ENCODE measurements at places on chromosomes 7 and 10. TPM values are rescaled to one million over a fixed set of nuclear protein-coding genes. Genes with fewer than 3 reads are reported as not detected.

SLC18A3 gene
- total RNA-seq: not detected

DNA sequence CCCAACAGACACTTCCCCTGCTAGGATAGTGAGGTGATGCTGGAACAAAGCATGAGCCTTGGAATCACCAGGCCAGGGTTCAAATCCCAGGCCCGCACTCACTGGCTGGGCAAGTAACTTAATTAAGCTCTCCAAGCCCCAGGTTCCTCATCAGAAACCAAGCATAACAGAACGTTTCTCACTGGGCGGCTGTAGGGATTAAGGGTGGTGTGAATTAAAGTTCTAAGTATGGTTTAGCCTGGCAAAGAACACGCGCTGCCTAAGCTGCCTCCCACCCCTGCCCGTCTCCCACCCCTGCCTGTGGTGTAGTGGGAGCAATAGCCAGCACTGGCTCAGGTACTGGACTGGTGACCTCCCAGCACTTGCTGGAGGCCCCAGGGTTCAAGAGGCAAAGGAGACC is 5.6 kb downstream of the SLC4A2 start:
- H3K4me3 ChIP-seq: no peak overlapping the region
- no peak for DNase-seq
- no peaks in the 10 kb centered on the region for H3K27me3 ChIP-seq

DNA sequence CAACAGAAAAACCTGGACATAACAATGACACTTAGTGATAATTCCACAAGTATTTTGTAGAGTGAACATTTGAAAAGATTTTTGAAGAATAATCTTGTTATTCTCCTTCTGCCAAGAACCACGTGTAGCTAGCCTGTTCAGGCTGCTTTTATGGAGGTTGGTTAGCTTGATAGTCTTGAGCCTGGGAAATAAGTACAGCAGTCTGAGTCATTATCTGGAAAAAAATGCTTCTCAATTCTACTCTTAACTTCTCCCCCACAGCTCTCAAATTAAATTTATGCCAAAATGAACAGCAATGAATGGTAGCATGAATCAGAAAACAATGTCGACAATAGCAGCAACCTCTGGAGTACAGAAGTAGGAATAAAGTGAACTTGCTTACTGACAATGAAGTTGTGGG is 63.2 kb downstream of the GPR37 start:
- H3K27me3 ChIP-seq: no peaks in the 10 kb centered on the region
- no peak for DNase-seq

MSS51 gene
- 2.4 TPM for total RNA-seq

DNA sequence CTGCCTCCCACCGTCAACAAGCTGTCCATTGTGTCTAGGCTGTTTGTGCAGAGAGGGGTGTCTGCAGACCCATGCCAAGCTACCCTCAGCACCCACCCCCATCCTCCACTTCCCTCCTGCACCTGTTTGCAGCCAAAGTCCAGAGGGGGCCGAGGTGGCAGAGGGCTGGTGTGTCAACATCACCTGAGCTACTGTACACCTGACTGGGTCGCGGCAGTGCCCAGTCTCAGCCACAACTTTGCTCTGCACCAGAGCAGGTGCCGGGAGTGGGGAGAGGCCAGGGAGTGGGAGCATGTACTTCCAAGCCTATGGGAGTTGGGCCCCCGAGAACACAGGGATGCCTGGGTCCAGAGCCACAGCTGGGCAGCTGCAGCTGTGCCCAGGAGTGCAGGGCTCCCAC is 93.1 kb downstream of the AUTS2 start:
- H3K27me3 ChIP-seq: no peaks in the 10 kb centered on the region
- no peak for DNase-seq
- H3K4me1 ChIP-seq: no peaks in the 10 kb centered on the region
- no peak overlapping the region for H3K27ac ChIP-seq
- no peak overlapping the region for H3K4me3 ChIP-seq

ORC5 gene
- total RNA-seq: 18.4 TPM

- DNase-seq: no peak
- H3K4me3 ChIP-seq: no peak overlapping the region
- H3K27me3 ChIP-seq: no peaks in the 10 kb centered on the region
- no peaks in the 10 kb centered on the region for H3K4me1 ChIP-seq
- no peaks in the 10 kb centered on the region for H3K36me3 ChIP-seq
- H3K27ac ChIP-seq: no peak overlapping the region
Measured at GRCh38 chr10:19931894-19932590, 115.8 kb downstream of the PLXDC2 start.

GRCh38 chr10:88800152-88801125 is 2.1 kb upstream of the LIPM start:
- H3K4me1 ChIP-seq: no peaks in the 10 kb centered on the region
- DNase-seq: no peak
- H3K36me3 ChIP-seq: no peaks in the 10 kb centered on the region
- no peak overlapping the region for H3K4me3 ChIP-seq

GIMAP4 gene
- total RNA-seq: 61.4 TPM

KMT2C gene
- total RNA-seq: 102 TPM

DNA sequence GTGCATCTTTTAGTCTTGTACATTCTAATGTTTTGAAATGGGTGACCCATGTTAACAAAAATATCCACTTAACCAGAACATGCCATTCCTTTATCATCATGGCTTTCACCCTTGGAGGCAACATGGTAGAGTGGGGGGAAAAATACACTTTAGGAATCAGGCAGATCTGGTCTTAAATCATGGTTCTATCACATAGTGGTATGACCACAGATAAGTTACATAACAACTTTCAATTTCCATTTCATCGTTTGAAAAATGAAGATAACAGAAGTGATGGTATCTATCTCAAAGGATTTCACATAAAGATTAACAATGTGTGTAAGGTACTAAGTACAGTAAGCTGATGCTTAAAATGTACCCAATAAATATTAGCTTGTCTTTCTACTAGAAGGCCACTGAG is 19.0 kb downstream of the TMEM168 start:
- H3K4me1 ChIP-seq: no peaks in the 10 kb centered on the region
- no peaks in the 10 kb centered on the region for H3K27me3 ChIP-seq
- DNase-seq: no peak
- no peaks in the 10 kb centered on the region for H3K36me3 ChIP-seq
- H3K4me3 ChIP-seq: no peak overlapping the region

DNA sequence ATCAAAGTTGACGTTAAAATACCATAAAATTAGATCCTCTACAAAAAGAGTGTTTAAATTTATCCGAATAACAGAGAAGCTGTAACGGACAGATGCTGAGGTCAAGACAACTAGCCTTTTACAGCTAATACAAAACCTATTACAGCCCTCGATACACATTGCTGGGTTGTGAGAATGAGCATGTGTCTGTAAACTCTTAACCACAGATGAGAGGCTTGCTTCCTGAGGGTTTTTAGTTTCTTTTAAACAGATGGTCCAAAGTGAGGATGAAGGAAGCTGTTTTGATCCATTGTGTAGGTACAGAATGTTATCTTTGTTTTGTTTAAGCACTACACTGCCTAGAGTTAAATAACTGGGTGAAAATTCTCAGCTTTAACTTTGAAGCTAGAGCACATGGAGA is 578.2 kb downstream of the PARD3 start:
- no peaks in the 10 kb centered on the region for H3K27me3 ChIP-seq
- no peaks in the 10 kb centered on the region for H3K36me3 ChIP-seq
- no peak overlapping the region for H3K4me3 ChIP-seq

FGL2 gene
- 96.9 TPM for total RNA-seq

DNA sequence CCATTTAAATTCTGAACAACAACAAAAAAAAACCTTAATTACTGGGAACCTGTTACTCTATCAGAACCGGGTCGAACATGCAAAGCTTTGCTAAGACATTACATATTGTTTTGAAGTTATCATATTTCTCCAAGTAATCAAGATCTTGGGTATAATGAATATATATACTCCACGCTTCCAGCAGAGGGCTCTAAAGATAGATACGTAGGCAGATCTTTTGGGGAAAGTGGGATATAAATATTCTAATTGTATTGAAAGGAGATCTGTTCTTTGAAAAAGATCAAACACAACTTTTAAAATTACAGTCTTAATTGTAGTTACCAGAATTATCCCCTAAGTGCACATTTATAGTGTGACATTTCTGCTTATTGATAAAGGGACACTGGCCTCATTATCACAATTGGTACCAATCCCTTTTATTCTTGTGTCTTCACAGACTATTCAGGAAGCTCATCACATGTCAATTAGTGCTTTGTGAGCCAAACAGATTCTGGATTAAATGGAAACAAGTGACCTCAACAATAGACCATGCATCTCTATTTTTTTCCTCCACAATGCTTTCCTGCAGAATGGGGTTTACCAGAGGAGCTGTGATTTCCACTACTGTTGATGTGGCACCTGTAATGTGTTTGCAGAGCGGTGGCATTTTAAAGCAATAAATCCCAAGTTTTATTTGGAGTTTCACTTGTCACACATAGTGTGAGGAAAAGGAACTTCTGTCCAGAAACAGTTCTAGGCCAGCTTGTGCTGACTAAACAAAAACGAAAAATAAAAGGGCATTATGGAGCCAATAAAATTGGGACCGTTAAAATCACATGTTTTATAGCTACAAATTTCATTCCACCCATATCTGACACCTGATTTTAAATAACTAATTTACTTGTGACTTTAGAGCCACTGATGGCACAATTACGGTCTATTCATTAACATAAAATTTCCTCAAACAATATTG is 122.4 kb downstream of the CTTNBP2 start:
- peak; percentile 24 for DNase-seq
- no peaks in the 10 kb centered on the region for H3K4me1 ChIP-seq
- no peak overlapping the region for H3K4me3 ChIP-seq
- no peaks in the 10 kb centered on the region for H3K36me3 ChIP-seq
- H3K27ac ChIP-seq: no peak overlapping the region

GRCh38 chr7:151814400-151815009 is 62.4 kb downstream of the PRKAG2 start:
- no peaks in the 10 kb centered on the region for H3K36me3 ChIP-seq
- DNase-seq: peak; percentile 66
- no peak overlapping the region for H3K27ac ChIP-seq

FAM25C gene
- not detected for total RNA-seq

DNA sequence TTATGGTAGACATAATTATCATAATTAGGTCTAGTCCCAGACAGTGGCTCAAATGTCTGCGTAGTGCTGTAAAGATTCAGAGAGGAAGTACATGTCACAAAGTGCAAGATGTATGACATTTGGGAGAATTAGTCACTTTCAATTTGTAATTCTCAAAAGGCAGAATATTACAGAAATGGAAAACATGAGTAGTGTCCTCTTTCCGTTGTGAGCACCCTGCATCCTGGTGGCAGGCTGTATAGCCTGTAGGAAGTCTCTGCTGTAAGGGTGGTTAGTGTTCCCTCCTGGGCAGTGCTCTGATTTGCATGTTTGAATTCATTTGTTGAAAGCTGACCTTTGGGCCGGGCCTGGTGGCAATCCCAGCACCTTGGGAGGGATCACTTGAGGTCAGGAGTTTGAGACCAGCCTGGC is 17.0 kb downstream of the CDK14 start:
- H3K27ac ChIP-seq: no peak overlapping the region
- no peaks in the 10 kb centered on the region for H3K36me3 ChIP-seq
- no peak for DNase-seq
- no peaks in the 10 kb centered on the region for H3K4me1 ChIP-seq
- no peaks in the 10 kb centered on the region for H3K27me3 ChIP-seq

GRCh38 chr7:149823191-149823630 is 15.0 kb upstream of the ZNF862 start:
- H3K27me3 ChIP-seq: no peaks in the 10 kb centered on the region
- H3K36me3 ChIP-seq: no peaks in the 10 kb centered on the region
- H3K4me3 ChIP-seq: no peak overlapping the region
- peak; percentile 63 for DNase-seq

DNA sequence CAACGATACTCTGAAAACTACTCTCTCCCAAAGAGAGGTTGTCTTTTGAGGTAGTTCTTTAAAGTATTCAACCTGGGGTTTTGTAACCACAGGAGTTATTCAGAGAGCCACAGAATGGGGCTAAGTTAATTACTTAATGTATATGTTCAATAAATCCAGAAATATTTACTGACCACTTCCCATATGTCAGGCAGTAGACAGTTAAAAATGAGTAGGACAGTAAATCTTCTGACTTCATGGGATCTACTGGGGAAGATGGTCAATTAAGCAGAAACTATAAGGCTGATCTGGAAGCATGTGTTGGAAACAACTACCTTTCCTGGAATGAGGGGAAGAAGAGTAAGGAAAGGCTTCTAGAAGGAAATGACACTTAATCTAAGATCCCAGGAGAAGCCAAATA is 167.7 kb downstream of the MAGI2 start:
- no peak overlapping the region for H3K4me3 ChIP-seq
- H3K27ac ChIP-seq: no peak overlapping the region
- no peaks in the 10 kb centered on the region for H3K27me3 ChIP-seq
- no peaks in the 10 kb centered on the region for H3K36me3 ChIP-seq
- DNase-seq: no peak

GBX1 gene
- not detected for total RNA-seq

DNA sequence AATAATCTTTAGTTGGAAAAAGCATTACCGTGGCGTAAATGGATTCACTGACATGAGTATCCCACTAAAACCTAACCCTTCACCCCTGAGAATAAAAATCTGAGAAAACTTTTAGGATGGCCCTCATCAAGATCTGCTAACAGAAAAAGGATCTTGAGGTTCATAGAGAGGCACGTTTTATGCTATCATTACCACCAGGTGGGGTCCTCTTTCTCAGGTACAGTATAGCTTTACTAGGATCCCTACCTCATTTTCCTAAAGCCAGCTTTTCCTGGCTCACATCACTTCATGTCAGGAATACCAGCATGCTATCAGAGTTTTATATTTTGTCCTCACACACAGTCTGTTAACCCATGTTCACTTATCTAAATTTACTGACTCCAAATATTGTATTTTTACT is 173.7 kb downstream of the POM121L12 start:
- H3K36me3 ChIP-seq: no peaks in the 10 kb centered on the region
- H3K4me1 ChIP-seq: no peaks in the 10 kb centered on the region
- no peak overlapping the region for H3K27ac ChIP-seq
- H3K4me3 ChIP-seq: no peak overlapping the region

SFTPA1 gene
- not detected for total RNA-seq

DPYSL4 gene
- total RNA-seq: 0.60 TPM

- H3K36me3 ChIP-seq: no peaks in the 10 kb centered on the region
- no peak for DNase-seq
- no peak overlapping the region for H3K27ac ChIP-seq
- no peaks in the 10 kb centered on the region for H3K27me3 ChIP-seq
Measured at GRCh38 chr10:49241385-49241784, 53.2 kb upstream of the TMEM273 start.

DNA sequence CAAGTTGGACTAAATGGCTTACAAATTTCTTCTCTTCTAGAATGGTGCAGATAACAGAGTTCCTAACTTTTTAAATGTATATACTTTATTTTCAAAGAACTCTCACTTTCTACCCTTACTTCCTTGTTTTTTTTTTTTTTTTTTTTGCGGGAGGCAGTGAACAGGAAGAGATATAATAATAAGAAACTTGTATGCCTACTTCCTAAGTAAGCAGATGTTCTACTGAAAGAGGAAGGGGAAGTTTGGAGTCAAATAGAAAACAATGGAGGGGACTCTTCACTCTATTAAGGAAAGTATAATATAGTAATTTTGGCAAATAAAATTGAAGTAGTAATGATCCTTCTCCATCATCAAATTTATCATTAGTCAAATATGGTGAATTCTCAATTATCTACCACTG is 754.0 kb downstream of the KCNMA1 start:
- no peak overlapping the region for H3K4me3 ChIP-seq
- no peak for DNase-seq
- no peak overlapping the region for H3K27ac ChIP-seq

CPA2 gene
- not detected for total RNA-seq

GRCh38 chr7:125278318-125278717 is 348.7 kb upstream of the POT1 start:
- H3K4me3 ChIP-seq: no peak overlapping the region
- H3K4me1 ChIP-seq: no peaks in the 10 kb centered on the region
- H3K36me3 ChIP-seq: no peaks in the 10 kb centered on the region
- H3K27ac ChIP-seq: no peak overlapping the region

Measured in kidney (tissue), 22 donors.